Natural killer cell (primary cell): ENCODE measurements at places on chromosomes 12 and 14. TPM values are rescaled to one million over a fixed set of nuclear protein-coding genes. Genes with fewer than 3 reads are reported as not detected.

ALDH1L2 gene
- total RNA-seq: not detected

ARHGEF25 gene
- total RNA-seq: 6.5 TPM

TC2N gene
- 126 TPM for total RNA-seq

CD63 gene
- 441 TPM for total RNA-seq

ITGB7 gene
- total RNA-seq: 441 TPM

OR2AP1 gene
- total RNA-seq: 0.55 TPM

SNRPF gene
- total RNA-seq: 22.7 TPM
